ENCODE measurements at places on chromosomes 1 and 21.

DNA sequence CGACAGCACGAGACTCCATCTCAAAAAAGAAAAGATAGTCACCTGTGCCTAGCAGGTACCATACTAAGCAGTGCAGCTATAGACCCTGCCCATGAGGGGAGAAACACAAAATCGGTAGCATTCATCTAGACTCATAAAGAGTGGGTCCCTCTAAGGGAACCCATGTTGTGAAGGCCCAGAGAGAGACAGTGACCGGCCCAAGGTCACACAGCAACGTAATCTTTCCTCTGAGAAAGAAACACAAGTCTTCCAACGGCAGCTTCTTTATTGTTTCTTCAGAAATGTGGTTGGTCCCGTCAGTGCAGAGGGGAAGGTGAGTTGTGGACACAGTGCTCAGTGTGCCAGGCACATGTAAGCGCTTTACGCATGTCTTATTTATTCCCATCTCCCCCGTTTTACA, 198.6 kb upstream of the TMEM51 start:
- no peak for DNase-seq

GRCh38 chr1:234601301-234602017, 8.5 kb downstream of the IRF2BP2 start:
- peak; percentile 53 for DNase-seq

DNA sequence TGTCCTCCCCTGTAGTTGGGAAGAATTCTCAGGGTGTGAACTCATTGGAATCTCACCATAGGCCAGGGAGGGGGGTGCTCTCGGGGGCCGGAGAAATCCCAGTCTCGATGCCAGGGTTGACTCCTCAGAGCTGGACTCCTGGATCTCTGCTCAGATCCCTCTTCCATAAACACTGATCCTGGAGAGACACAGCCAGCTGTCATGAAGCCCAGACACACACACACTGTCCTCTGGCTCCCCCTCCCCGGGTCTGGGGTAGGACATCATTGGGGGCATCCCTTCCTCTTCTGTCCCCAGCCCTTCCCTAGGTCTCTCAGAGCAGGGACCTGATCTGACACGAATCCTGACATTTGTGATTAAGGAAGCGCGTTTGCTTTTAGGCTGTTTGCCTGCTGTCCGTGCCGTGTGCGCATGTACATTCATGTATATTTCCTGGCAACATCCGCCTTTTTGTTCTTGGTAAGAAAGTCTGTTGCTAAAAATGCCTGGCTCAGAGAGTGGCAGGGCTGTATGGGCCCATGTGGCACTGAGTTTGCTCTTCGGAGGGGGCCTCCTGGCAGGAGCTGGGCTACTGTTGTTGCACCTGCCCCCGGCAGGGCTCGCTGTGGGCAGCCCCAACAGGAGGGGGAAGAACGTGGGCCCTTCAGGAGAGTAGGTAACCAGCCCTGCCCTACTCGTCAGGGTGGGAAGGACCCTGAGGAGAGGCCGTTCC, 45.4 kb upstream of the SELENON start:
- no peak for DNase-seq

- no peak for DNase-seq
Measured at GRCh38 chr1:69163241-69163640, 404.5 kb upstream of the LRRC7 start.

DNA sequence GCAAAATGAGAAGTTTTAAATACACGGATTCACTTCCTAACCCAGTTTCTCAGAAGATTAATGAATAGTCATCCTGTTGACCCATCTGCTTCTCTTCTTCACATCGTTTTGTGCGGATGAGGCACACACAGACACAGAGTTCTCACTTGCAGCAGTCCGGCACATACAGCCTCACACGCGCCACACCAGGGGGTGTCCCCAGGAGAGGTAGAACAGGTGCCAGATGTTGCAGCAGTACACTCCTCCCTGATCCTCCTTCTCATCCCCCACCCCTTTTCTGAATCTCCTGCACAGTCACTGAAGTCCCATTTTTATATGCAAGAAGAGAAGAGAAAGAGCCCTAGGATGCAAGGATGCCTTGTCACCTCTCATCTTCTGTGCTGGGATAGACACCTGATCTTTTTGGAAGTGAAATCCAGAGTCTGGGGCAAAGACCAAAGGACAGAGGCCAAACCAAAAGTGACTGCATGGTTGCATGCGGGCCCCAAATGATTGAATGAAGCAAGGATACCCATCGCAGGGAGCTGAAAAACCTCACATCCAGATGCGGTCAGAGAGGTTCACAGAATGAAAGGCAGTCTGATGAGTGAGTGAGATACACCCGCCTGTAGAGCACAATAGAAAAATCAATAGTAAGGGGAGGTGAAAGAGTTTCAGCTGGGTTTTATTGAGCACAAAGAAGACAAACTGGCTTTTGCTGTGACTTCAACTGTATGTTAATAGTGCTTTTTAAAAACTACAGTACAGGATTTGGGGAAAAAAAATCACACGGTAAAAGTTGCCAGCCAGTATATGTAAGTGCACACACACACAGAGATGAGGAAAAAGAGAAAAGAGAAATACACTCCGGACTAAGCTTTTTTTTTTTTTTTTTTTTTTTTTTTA, 28.9 kb downstream of the PBX1 start:
- no peak for DNase-seq

- DNase-seq, result no peak
Measured at GRCh38 chr1:12593621-12594066, 24.4 kb downstream of the DHRS3 start.

GRCh38 chr1:236854605-236854983, 59.5 kb downstream of the MTR start:
- no peak for DNase-seq

- no peak for DNase-seq
Measured at GRCh38 chr1:79105500-79105899, 99.0 kb upstream of the ADGRL4 start.

DNA sequence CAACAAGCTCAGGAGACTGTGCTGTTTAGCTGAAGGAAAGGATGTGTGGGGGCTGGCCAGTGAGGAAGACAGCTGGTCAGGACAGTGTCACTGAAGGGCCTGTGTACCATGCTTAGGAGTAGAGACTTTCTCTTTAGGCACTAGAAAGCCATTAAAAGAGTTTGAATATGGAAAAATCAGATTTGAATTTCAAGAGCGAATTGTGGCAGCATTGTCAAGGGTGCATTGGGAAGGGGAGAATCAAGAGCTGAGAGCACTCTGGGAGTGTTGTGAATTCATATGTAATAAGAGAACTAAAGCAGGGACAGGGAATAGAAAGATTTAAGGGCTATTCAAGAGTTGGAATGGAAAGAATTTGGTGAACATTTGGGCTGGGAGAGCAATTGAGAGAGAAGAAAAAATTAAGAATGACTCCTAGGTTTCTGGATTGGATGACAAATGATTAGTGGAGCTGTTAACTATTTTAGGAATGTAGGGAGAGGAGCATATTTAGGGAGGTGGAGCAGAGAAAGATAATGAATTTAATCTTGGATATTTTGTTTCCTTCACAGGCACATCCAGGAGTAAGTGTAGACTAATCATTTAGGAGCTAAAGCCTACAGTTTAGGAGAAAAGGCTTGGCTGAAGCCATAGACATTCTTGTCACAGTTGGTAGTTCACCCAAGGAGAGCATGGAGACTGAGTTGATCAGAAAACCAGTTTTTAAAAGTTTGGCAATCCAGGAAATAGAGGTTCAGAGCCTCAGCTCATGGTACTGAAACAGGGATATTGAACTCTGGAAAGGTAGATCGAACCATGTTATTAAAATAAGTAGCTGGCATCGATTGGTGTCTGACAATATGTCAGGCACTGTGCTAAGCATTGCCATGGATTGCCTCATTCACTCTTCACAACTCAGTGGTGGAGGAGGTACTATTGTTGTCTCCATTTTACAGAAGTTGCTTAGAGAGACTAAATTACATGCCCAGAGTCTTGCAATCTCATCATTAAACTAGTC, 23.1 kb upstream of the TOR3A start:
- no peak for DNase-seq

GRCh38 chr1:91148641-91149069, 126.8 kb upstream of the ZNF644 start:
- no peak for DNase-seq

DNA sequence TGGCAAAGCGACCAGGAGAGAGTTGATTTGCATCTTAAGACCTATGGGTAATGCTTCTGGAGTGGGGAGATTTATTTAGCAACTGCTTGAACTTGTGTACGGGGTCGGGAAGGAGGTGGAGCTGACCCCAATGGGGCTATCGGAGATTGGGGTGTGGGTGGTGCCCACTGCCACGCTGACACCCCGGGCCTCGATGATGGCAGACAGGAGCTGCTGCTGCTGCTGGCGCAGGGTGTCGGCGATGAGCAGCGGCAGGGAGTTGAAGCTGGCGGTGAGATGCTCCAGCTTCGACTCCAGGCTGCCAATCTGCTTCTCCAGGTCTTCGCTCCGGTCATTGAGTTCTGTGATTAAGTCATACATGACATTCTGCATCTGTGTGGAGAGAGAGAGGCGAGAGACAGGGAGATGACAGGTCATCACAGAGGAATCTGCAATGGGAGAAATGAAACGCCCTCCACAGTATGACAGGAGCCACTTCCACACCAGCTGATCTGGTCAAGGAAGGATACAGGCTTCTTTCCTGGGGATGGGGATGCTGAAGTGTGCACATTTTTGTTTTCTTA, 100.0 kb upstream of the ADAR start:
- no peak for DNase-seq
